HS-5 (cell line): ENCODE measurements at places on chromosomes 6 and 20.
A peak's percentile ranks its signal among the peaks of the same experiment; 100 is the strongest.

DNA sequence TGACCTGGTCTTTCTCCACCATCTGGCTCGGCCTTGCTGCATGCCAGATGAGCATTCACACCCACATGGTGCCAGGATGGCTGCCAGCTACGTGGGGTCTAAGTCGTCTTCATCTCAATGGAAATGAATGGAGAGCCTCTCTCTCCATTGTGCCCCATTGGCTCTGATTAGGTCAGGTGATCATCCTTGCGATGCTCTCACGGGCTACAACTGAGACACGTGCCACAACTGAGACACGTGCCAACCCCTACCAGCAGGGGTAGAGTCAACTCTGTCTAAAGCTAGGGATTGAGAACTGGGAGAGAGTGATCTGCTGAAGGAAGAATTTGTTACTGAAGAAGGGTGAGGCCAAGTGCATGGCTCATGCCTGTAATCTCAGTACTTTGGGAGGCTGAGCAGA lies 67.3 kb upstream of the RALY start:
- no peak for DNase-seq

DNA sequence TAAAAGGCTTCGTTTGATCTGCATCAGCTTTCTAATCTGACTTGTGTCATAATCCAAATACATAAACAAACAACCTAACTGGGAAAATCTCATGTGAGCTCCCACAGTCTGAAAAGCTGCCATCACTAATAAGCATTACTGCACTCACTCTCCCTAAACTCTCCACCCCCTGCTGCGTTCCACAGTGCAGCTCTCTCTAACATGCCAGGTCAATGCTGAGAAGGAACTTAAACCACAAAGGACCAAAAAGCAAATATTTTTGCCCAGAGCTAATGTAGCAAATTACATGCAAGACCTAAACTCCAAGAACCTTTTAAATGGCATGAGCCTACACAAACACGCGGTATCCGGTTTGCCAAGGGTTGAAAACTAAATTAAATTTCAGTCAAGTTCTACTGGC lies 542.3 kb upstream of the JARID2 start:
- DNase-seq: no peak

GRCh38 chr6:130758813-130759212 lies 68.4 kb upstream of the SMLR1 start:
- DNase-seq: no peak

GRCh38 chr6:47362857-47363461 lies 53.3 kb upstream of the TNFRSF21 start:
- no peak for DNase-seq

DNA sequence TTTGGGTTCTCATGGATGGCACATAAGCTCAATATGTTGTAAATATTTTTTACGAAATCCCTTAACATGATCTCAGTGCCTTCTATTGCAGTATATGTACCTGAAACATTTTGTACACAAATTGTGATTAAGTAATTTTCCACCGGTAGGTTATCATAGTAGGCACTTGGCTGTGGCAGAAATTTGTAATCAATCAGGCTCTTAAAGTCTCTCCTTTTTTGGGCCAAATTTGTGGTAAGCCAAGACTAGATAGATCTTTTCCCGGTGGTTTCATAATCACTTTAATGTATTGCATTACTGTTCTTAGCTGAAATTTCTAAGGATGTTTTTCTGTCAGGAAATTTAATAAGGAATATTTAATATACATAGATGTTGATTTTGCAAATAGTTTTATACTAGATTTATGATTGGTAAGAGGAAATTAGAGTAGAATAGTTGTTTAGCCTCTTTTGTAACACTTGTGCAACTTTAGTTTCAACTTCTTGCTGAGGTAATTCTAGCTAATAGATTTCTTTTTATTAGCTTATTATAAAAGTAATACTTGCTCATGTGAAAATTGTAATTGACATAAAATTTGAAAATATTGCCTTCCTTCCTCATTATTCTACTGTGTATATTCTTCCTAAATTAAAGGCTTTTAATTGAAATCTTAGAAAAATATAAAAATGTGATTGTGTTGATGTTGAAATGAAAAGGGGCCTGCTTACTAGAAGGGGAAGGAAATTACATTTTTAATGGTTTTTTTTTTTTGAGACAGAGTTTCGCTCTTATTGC lies 3.2 kb downstream of the PCMT1 start:
- DNase-seq: no peak

GRCh38 chr6:109523478-109523877 lies 40.5 kb upstream of the ZBTB24 start:
- peak; percentile 49 for DNase-seq

DNA sequence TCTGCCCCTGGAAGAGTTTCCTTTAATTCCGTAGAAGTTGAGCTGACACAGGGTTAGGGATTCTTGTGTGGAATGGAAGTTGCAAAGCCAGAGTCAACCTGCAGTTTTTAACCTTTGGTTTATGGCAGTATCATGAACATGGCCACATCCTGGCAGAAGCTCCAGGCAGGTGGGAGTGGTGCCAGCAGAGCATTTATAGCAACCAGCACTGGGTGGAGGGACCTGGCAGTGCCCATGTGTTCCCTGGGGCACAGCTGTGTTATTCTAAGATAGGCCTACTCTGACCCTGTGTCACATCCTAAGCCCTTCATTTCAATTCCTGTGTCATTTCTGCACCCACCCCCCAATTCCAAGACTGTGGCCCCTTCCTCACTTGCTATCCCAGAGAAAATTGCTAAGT lies 26.1 kb upstream of the ZNF831 start:
- DNase-seq: no peak

DNA sequence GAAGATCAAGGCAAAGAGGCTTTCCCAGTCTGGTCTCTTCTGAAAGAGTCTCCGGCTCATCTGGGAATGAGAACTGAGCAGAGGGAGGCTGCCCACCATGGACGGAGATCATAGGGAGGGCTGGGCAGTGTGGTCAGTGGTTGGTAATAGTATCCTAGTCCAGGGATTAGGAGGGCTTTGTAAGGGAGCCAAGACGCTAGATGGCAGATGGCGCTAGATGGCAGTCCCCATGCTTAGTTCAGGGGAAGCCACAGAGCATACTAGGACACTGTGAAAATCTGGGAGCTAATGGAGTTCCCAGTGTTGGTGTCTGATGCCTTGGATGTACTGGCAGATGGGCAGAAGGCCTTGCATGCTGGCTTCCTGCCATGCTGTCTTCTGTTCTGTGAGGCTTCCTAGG lies 21.7 kb upstream of the DAAM2 start:
- no peak for DNase-seq

GRCh38 chr20:6765469-6766058 lies 1.9 kb upstream of the BMP2 start:
- DNase-seq: peak; percentile 49

DNA sequence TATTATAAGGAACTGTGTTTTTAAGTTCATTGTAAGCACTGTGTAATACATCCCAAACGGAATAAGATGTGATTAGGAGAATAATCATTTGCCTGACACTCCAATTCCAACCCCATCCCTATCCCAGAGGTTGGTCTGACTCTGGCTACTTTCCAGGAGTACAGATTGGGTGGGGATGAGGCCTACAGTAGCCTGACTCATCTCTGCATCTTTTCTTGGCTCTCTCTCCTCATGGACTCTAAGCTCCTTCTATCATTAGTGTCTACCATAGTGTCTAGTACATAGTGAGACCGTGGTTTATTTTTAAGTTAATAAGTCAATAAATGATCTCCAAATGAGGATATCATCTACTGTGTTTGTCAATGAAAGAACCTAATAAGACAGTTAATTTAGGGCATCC lies 92.2 kb upstream of the CNKSR3 start:
- DNase-seq: no peak

- DNase-seq: no peak
These were observed 79.3 kb upstream of the AGPAT4 start for GRCh38 chr6:161353208-161353613.

DNA sequence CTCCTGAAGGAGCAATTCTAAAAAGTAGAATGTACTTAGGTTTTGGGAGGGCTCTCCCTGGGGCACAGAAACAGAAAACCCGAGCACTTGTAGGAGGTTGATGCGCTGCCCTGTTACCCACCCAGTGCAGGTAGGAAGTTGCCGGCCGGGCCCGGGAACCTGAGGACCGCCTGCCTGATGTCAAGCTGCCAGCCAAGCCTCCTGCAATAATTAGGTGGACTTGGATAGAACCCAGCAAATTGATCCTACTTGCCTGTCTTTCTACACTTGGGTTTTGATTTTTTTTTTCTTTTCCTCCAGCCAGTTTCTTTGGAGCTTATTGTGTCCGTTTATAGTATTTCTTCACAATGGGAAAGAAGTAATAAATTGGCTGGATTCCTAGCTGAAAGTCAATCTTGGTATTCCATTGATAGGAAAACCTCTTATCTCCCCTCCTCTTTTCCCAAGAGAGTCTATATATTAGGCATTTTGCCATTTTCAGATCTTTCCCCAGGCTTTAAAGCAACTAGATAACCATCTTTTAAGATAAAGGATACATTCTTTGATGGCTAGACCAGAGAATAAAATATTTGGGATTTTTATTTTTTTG lies 78.3 kb upstream of the FYN start:
- no peak for DNase-seq

DNA sequence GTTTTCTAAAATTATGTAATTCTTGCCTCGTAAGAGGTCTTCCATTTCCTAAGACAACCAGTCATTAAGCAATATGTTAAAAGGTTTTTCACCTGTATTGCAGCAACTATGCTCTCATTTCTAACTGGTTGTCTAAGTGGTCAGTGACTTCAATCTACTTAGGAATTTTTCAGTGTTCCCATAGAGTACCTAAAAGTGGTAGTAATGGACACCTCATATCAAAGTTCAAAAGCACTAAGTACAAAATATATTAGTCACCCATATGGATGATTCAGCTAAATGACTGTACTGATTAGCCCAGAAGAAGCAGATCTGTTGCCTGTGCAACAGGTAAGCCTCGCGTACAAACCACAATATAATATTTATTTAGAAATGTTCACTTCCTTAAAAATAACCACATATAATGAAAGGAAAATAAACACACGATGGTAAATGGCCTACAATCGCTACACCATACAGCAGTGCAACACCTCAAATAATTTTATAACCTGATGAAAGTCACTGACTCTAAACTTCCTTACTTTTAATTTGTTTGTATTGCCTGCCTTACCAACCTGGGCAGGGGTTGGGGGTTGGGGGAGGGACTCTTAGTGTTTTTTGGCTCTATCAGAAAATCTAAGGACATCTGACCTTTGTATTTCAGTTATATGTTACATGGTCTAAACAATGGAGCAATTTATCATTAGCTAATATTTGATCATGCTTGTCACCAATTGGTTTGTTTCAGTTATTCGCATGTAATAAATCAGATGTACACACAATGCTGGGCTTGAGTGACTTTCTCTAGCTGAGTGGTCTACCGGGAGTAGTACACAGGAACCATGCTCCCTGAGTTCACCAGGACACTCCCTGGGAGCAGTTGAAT lies 105.9 kb downstream of the HIVEP2 start:
- no peak for DNase-seq

DNA sequence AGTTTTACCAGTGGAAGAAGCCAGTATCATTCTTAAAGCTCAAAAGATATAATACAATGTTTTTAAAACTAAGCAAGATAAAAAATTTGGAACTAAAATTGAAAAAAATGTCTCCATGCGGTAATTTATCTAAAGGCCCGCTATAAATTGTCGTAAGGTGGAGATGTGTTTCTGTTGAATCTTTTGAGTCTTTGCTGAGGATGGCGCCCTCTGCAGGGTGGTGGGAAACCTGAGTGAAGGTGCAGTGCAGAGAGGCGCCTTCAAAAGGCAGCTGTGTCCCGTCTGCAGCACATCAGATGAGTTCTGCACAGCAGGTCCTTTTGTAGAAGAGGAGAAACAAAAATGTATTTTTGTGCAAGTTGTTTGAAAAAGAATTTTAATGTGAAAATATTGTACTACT lies 29.4 kb upstream of the KIF25 start:
- no peak for DNase-seq

- DNase-seq: no peak
These were observed 628 bp downstream of the RBM24 start for GRCh38 chr6:17281497-17282481.

- no peak for DNase-seq
These were observed 150.3 kb downstream of the NKAIN2 start for GRCh38 chr6:123953920-123954319.

DNA sequence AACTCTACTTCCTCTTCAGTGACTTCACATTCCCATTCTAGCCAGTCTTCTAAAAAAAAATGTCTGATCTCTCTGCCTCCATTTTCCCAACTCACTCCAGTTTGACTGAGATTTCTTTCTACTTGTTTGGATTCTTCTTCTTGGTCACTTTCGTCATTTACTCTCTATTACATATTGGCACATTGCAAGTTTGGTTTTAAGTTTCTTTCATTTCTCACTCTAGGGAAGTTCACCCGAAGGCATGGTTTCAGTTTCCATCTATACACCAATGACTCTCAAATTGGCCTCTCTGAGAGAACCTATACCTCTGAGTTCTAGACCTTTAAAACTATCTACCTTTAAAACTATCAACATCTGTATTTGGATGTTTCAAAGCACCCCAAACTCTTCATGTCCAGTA lies 51.3 kb downstream of the CD109 start:
- DNase-seq: no peak

DNA sequence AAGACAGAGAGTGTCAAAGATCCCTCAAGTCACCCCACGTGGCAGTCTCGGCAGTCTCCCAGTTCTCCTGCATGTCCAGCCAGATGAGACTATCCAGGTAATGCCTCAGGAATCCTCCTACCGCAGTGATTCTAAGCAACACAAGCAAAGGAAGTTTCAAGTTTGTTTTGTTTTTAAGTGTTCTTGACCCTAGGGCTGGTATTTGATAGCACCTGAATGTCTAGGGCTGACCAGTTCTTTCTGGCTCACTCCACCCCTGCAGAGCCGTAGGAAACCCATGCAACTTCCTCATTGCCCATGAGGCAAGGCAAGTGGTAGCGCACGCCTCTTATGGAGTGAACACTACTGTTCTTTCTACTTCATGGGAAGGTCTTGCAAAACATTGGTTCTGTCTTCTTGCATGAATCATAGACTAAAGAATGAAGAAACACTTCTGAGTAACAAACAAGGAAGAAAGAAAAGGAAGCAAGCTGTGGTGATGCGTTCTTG lies 24.8 kb upstream of the FOXQ1 start:
- peak; percentile 89 for DNase-seq

DNA sequence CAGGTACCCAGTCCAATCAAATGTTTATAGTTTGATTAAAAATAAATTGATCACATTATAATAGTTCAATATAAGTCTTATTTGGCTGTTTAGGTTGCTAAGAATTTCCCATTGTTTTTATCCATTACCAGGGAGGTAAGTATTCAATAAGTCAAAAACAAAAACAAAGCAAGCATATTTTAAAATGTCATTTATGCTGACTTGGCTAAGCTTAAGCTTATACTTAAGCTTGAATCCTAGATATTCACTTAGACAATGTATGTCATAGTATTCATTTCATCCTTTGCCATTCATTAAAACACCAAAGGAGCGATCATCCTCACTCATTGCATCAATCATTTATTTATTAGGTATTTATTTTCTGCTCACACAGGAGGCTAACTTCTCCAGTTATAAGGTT lies 144.9 kb downstream of the PRL start:
- no peak for DNase-seq
